ENCODE measurements at places on chromosomes 3 and 15. TPM values are rescaled to one million over a fixed set of nuclear protein-coding genes. Genes with fewer than 3 reads are reported as not detected.

TM4SF18 gene
- total RNA-seq: 4.2 TPM

GABRR3 gene
- 0.55 TPM for total RNA-seq

RBM5 gene
- 368 TPM for total RNA-seq

DNA sequence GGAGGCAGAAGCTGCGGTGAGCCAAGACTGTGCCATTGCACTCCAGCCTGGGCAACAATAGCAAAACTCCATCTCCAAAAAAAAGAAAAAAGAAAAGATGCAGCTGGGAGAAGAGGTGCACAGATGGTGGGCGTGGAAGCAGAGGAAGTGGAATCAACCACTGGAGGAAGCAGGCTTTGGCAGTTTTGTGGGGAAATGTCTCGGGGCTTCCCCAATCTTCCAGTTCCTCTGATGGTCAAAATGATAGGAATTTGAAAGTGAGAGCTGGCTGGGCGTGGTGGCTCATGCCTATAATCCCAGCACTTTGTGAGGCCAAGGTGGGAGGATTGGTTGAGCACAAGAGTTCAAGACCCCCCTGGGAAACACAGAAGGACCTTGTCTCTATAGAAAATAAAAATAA is 48.1 kb upstream of the SMAD3 start:
- no peak for DNase-seq

- no peak for DNase-seq
Observed at GRCh38 chr15:82317091-82317489, 32.2 kb downstream of the GOLGA6L10 start.

DNA sequence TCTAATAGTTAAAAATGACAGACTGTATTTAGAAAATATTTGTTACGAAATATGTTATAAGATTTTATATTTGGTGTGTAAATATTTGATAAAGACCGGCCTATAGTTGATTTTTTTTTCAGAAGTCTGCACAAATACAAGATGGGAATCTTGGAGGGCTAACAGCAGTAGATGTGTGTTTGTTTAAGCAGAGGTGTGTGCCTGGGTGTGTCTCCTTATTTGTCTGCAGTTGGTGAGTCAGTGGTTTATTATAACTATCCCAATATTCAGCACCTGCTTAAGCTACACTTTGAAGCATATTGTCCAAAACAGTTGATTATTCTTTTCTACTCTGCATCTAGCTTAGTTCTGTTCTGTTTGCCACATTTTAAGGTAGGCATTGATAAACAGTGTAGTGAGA is 12.4 kb downstream of the GLCE start:
- DNase-seq: no peak

DNA sequence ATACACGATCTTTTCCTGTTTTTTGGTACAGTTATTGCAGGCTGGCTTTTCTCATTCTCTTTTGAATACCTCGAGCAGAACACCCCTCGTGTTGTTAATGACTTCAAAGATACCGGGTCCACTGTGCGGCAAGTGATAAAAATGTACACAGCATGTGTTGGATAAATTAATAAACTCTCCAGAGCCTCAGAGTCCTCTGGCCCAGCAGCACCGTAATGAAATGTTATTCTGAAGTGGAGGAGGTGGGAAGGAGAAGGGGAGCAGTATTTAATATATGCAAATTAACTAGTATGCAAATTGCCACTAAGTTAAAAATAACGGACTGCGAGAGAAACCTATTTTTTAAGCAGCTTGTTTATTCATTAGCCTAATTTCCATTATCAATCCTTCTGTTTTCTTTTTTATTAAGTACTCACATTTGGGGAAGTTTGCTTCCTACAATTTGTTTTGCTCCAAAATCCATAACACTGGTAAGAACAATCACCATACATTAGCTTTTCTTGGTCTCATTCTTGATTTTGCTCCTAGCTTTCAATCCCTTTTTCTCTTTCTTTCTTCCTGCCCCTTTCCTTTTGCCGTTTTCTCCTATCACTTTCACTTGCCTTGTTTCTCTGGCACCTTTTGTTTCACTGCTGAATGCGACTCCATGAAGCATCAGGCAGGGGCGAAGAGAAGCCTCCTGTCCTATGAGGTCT is 462.3 kb upstream of the PPP2R3A start:
- DNase-seq: no peak

- DNase-seq: no peak
Observed at GRCh38 chr3:38089163-38089562, 47.8 kb downstream of the ACAA1 start.

All from testis (tissue), 5 donors.